ENCODE measurements at places on chromosomes 16 and 17. TPM values are rescaled to one million over a fixed set of nuclear protein-coding genes. Genes with fewer than 3 reads are reported as not detected.

GRCh38 chr17:45791935-45792334, 7.8 kb downstream of the CRHR1 start:
- H3K4me3 ChIP-seq: no peak overlapping the region
- no peak overlapping the region for H3K27ac ChIP-seq
- peak; percentile 46 for DNase-seq
- H3K4me1 ChIP-seq: no peaks in the 10 kb centered on the region
- H3K27me3 ChIP-seq: peaks cover 3% of the 10 kb centered on the region

GRCh38 chr17:76083536-76084182, 4.7 kb downstream of the ZACN start:
- no peak for DNase-seq
- no peak overlapping the region for H3K27ac ChIP-seq
- H3K4me3 ChIP-seq: no peak overlapping the region
- peaks cover 2% of the 10 kb centered on the region for H3K4me1 ChIP-seq

GRCh38 chr16:85123891-85124635, 11.8 kb upstream of the CIBAR2 start:
- H3K4me1 ChIP-seq: peaks cover 16% of the 10 kb centered on the region
- no peak overlapping the region for H3K4me3 ChIP-seq
- DNase-seq: no peak
- H3K36me3 ChIP-seq: no peaks in the 10 kb centered on the region
- H3K27me3 ChIP-seq: no peaks in the 10 kb centered on the region
- peak overlapping the region; percentile 50 for H3K27ac ChIP-seq

The LRRC36 gene
- total RNA-seq: 21.9 TPM
